ENCODE measurements at places on chromosomes 4 and X. TPM values are rescaled to one million over a fixed set of nuclear protein-coding genes. Genes with fewer than 3 reads are reported as not detected.

CLTRN gene
- polyA plus RNA-seq, result not detected

SLC2A9 gene
- not detected for polyA plus RNA-seq

RNF4 gene
- 87.9 TPM for polyA plus RNA-seq

MAP9 gene
- polyA plus RNA-seq, result 11.6 TPM

CLCN4 gene
- polyA plus RNA-seq, result 27.2 TPM

MFSD8 gene
- 10.0 TPM for polyA plus RNA-seq

TEX11 gene
- polyA plus RNA-seq, result not detected

UXT gene
- polyA plus RNA-seq, result 339 TPM

CCKAR gene
- polyA plus RNA-seq, result not detected

NXT2 gene
- polyA plus RNA-seq, result 16.7 TPM

PRR32 gene
- polyA plus RNA-seq, result not detected

- DNase-seq, result no peak
Measured at GRCh38 chr4:102430461-102430910, 70.7 kb upstream of the NFKB1 start.

DNA sequence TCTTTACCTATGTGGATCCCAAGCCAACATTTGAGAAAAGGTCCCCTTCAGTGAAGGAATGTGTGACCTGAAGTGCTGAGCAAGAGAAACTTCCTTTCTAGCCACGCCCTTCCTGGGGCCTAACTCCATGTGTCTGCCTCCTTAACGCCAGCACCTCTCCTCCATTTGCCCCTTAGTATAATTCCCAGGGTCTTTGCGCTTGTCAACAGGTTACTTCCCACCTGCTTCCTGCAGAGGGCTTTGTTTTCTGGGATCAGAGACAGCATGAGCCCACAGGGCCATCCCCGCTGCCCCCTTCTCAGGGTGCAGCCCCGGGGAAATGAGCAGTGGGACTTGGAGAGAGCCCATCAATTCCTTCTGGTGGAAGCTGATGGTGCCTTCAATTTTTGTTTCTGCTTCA is 45.9 kb upstream of the DRD5 start:
- DNase-seq, result no peak

DNA sequence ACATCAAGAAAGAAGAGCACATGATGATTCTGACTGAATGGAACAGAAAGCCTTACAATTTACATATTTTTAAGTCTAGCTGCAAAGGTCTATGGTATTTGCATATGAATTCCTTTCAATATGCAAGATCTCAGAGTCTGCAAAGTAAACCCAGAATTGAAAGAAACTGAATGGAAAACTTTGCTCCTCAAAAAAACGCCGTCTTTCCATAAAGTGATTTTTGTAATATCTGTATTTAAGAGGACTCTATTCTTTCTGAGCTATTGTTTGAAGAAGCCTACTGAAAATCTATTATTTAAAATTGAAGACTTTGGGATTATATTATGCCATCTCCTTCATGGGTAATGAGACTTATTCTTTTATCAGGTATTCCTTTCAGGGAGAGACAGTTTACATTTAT is 1894.4 kb downstream of the STIM2 start:
- DNase-seq, result no peak

GRCh38 chrX:153637121-153638040 is 9.6 kb upstream of the DUSP9 start:
- no peak for DNase-seq

DNA sequence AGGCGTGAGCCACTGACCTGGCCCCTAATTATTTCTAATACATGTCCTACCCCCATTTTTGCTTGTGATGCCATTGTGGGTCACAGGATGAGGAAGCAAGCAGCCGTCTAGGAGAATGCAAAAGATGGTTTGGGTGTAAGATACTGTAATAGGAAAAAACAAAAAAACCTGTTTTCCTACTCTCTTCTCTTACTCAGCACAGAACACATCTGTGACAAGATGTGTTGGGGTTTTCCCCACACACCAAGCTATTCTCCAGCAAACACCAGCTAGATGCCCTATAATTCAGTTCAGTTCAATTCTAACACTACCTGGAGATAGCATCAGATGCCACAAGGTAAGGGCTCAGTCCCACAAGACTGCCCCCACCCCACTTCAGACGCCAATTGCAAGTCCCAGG is 15.3 kb upstream of the HPRT1 start:
- no peak for DNase-seq

DNA sequence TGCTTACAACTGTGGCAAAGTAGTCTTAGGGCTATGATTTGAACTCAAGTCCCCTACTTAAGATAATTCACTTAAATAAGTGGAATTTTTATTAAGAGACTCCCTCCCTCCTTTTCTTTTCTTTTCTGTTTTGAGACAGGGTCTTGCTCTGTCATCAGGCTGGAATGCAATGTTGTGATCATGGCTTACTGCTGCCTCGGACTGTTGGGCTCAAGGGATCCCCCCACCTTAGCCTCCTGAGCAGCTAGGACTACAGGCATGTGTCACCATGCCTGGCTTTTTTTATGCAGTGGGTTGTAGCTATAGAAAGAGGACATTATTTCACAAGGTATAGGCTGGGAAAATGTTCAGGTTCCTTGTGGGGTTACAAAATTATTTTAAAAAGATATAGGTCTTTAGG is 19.2 kb downstream of the DIAPH2 start:
- DNase-seq, result no peak

GRCh38 chrX:30572004-30572403 is 5.6 kb downstream of the TASL start:
- DNase-seq, result no peak

- DNase-seq, result no peak
Measured at GRCh38 chr4:17008834-17009345, 110.4 kb upstream of the LDB2 start.

DNA sequence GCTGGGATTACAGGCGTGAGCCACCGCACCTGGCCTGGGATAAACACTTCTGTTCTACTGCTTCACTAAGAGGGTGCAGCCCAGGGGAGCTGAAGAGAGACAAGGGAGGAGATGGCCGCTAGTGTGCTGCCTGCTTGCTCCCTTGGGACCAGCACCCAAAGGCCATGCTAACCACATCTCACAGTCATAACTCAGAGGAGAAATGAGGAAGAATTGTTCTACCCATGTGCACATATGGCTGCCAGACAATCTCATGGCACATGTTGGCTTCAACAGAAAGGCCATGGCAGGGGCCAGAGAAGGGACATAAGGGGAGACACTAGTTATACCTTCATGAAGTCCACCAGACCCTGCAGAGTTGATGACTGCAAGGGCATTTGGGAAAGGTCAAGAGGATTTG is 22.4 kb downstream of the CLDN22 start:
- DNase-seq, result no peak

- no peak for DNase-seq
Measured at GRCh38 chrX:80648023-80648422, 161.7 kb downstream of the BRWD3 start.

DNA sequence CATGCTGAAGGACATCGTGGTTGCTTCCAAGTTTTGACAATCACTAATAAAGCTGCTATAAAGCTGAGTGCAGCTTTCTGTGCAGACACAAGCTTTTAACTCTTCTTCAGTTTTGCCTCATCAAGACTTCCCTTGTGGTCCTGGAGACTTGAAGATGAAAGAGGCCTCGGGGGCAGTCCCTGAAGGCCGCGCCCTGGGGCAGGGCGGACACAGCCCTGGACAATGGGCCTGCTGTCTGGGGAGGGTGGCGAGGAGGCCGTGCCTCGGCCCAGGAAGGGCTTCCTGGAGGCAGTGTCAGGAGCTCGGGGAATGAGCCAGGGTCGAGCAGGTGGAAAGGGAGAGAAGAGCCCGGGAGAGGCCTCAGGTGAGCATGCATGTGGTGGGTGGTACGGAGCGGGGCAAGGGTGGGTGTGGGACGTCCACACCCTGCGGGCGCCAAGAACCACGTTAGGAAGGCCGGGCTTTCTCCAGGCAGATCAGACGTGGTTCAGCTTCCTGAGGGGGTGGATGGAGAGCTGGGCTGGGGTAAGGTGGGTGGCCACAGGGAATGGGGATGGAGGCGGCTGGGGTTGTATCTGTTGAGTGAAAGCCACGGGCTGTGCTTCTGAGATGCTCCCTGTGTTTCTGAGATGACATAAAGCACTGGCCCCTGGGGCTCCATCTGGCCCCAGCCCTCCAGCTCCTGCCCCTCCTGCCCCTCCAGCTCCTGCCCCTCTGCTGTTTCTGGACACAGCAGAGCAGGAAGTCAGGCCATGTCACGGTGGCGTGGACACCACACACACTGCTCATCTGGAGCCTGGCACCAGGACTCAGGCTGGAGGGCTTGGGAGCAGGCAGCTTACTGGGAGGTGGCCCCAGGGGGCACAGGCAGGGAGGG is 21.5 kb downstream of the ADRA2C start:
- no peak for DNase-seq

DNA sequence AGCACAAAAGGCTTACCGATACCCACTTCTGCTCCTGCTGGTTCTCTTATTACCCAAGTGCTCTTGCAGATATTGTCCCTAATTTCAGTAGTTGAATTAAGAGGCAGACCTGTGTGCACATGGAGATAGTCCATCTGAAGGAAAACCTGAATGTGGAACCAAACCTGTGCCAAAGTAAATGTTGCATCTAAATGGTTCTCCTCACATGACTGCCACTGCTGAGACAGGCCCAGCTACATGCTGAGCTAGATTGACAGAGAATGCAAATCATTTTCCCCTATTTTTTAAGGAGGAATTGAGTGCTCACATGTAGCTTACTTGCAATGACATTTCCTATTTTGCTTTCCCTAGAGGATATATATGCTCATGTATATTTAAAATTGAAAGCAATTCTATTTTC is 609.1 kb upstream of the TECRL start:
- DNase-seq, result no peak

DNA sequence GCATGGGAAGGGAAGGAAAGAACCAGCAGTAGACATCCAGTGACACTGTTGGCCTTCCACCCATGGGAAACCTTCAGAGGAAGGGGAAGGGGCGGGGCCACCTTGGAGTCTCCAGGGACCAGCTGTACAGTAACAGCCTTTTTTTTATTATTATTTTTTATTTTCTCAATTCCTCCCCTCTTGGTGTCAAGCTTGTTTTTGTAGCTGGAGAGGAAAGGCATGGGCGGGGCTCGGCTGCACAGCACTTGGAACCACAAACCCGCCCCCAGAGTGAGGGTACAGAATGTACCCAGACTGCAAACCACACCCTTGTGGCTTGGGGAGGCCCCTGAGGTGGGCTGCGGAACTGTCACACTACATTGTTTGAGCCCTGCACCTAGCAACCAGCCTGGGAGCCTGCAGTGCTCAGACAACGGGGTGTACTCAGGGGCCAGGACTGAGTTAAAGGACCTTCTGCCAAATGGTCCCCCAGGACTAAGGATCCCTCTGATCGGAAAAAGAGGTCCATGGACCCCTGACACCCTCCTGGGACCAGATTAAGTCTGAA is 45.7 kb downstream of the PRPS1 start:
- peak; percentile 93 for DNase-seq

DNA sequence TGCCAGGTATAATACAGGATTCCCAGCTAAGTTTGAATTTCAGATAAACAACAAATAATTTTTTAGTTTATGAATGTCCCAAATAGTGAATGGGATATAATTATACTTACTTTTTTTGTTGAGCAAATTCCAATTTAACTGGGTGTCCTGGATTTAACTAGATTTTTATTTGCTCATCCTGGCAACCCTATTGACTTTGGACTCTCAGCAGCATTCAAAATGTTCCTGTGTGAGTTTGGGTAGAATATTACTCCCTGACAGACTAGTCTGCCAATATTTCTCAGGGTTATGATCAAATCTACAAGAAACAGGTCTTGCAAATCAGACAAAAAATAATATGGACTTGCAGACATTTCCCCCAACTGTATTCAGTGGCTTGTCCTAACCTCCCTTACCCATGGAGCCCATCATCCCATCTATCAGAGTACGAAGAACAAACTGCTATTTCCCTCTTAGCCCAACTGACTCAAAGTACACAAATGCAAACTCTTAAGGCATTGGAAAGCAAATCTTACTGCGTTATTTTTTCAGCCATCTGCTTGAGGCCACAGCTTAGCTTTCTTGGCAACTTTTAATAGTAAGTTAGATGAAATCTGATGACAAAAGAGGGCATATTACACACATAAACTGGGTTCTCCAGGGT is 20.7 kb downstream of the SETD7 start:
- DNase-seq, result no peak

DNA sequence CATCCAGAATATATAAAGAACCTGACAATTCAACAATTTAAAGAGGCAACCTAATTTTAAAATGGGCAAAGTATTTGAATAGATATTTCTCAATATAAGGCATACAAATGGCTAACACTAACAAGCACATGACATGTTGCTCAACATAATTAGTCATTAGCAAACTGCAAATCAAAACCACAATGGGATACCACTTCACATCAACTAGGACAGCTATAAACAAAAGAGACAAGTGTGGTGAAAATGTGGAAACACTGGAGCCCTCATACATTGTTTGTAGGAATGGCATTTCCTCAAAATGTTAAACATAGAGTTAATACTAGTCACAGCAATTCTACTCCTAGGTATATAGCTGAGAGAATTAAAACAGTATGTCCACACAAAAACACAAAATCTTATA is 96.7 kb downstream of the CORIN start:
- DNase-seq, result no peak
